Motor neuron (in vitro differentiated cells): ENCODE measurements at places on chromosomes 6 and 20.

GRCh38 chr6:67112120-67112519 lies 1405.1 kb upstream of the EYS start:
- ATAC-seq = no peak

DNA sequence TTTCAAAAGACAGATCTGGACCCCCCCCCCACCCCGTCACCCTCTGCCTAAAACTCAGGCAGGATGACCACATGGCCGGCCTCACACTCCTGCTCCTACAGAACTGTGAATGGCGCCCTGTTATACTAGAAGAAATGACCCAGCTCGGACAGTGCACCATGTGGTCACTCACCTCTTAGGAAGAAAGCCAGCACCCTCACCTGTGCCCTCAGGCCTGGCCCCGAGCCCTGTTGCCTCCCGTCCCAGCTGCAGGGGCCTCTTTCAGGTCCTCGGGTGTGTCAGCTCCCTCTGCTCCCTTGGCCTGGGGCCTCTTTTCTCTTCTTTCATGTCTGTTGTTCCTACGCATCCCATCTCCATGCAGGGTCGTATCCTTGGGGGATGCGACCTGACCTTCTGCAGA lies 23.7 kb downstream of the OSBPL2 start:
- ATAC-seq = no peak

GRCh38 chr6:51273228-51273961 lies 454.7 kb downstream of the TFAP2B start:
- ATAC-seq = no peak

- ATAC-seq = no peak
These were observed 19.9 kb downstream of the CAP2 start for GRCh38 chr6:17413313-17413750.

DNA sequence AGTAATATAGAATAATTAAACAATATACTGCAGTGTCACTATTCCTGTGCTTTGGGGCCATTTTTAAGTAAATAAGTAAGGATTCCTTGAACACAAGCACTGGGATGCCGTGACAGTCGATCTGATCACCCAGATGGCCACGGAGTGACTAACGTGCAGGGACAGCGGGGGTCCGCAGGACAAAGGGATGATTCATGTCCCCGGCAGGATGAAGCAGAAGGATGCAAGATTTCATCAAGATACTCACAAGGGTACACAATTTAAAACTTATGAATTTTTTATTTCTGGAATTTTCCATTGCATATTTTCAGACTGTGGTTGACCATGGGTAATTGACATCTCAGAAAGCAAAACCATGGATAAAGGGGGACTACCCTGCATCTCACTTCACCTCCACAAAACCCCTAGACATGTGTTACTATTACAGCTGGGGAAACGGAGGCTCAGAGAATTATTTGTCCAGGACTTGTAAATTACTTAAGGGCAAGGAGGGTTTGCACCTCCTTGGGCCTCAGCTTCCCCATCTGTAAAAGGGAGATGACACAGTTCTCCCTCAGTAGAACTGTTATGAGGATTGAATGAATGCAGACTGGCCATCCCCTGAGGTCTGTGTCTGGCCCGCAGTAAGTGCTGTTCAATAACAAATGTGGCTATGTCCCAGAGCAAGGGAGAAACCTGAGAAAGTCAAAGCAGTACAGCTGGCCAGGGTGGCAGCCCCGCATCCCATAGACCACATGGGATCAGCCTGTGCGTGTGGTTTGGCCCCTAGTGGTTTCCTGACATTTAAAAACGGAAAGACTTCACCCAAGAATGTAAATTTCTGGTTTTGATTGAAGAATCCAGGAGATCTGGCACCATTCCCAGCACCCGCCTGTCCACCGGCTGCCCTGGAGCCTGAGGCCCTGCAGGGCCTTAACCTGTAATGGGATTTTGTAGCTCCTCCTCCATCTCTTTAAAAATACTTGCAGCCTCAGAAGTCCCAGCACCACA lies 235.5 kb downstream of the BMP7 start:
- ATAC-seq = no peak

- ATAC-seq = peak; percentile 43
These were observed 531.1 kb upstream of the CITED2 start for GRCh38 chr6:139905404-139906052.

DNA sequence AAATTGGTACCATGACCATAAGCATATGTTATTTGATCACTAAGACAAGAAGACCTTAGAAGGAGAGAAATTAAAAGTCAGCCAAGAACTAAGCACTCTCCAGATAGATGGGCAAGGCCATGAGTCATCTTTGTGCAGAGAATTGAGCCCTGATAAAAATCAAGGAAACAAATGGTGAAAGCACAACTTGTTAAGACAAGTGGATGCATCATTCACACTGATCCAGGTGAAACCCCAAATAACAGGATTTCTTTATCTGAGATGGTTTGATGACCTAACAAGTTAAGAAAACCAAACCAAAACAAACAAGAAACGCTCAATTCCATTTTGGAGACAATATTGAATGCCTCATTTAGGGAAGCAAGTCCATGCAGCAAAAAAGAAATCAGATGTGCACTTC lies 121.6 kb downstream of the ADAT2 start:
- peak; percentile 30 for ATAC-seq
